ENCODE measurements at places on chromosomes 1 and 21.

GRCh38 chr1:214927796-214928195 is 154.7 kb upstream of the KCNK2 start:
- DNase-seq, result no peak

DNA sequence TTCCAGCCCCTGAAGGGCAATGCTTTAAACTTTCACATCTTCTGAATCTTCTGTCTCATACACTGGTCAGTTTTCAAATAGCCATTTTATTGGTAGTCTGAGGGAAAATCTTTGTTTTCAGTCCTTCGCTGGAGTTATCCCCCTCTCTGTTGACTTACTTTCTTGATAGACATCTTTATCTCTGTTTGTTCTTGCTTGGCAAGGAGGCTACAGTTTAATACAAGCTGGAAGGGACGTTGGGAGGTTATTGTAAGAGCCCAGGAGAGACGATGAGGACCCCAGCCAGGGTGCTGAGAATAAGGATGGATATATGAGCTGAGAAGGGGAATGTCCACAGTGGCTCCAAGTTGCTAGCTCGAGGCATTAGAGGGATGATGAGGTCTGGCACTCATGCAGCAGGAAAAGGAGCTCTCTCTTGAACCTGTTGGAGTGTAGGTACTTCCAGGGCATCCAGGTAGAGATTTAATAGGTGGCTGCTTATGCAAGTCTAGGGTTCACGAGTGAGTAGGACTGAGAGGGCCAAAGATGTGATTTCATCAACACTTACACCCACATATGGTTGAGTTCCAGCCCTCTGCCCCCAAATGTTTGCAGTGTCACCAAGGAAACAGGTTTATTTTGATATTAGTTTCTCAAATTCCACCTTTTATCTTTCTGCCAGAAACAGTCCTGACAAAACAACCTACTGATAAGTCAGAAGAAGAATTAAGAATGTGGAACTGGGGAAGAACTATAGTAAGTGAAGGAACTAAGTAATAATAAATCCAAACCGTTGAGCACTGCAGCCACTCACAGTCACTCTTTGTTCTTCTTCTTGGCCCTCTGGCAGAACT is 237.3 kb upstream of the PROX1 start:
- DNase-seq, result no peak

DNA sequence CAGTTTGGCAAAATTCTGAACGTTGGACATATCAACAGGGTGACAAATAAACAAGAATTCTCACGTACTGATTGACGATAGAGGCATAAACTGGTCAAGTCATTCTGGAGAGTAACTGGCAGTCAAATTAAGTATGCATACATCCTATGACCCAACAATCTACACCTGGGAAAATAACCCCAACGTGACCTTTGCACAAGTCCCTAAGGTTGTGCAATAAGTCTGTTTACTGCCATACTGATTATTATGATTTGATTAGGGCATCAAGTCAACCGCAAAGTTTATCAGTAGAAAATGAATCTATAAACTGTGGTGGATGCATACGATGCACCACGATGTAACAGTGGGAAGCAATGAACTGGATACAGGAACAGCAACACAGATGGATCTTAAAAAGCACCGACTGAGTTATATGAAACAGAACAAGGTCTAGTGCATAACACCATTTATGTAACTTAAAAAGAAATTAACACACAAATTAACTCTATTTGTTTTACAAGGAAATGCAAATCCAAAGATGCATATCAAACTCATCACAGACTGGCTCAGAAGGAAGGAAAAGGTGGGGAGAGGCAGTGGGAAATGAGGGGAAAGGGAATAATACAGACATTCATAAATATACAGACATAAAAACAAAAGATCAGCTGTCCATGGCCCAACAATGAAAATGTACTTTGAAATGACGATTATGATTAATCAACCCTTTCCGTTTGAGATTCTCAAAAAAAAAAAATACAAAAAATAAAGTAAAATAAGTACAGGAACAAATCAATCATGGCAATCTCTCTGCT is 41.0 kb upstream of the SEC16B start:
- no peak for DNase-seq

DNA sequence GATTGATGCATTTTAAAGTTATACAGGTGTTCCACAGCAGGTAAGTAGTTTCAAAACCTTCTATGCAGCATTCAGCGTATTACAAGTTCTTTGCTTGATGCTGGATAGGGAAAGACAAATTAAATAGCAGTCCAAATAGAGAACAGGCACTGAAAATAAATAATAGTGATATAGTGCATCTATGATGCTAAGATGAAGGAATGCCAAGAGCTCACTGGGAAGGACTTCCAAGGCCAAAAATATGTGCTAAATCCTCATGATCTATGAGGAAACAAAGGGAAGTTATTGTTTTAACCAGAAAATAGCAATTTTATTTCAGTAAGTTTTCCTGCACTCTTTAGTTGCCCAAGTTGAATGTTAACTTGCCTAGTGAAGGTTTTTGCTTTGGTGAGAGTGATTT is 127.8 kb upstream of the GREM2 start:
- DNase-seq, result no peak
